Stimulated activated CD8-positive, alpha-beta memory T cell treated with anti-CD3 and anti-CD28 coated beads, Interleukin-7, amount 100 ng/mL, for 1 hour (primary cell): ENCODE measurements at places on chromosomes 12 and 14.

DNA sequence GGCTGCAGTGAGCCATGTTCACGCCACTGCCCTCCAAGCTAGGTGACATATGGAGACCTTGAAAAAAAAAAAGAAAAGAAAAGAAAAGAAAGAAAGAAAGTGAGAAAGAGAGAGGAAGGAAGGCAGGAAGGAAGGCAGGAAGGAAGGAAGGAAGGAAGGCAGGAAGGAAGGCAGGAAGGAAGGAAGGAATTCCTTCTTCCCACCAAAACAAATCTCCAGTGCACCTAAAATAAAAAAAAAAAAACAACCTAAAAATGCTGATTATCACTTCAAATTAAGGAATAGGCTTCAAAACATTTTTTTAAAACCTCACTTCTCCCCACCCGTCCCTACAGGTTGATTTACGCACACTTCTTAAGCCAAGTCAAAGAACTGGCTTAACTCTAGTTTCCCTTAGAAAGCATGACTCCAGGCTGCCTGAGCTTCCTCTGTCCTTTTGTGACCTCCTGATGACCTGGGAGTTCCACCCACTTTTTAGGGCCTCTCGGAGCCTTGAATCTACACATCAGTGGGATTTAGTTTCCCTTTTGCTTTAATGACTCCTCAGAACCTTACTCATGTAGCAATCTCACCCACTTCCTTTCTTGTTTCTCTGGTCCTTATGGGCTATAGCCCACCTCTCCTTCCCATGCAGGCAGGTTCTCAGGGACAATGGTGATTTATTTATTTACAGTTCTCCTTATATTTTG, 18.6 kb downstream of the DUSP6 start:
- no peak for DNase-seq

- no peak for DNase-seq
These were observed 68.7 kb downstream of the EID3 start for GRCh38 chr12:104372061-104372720.

DNA sequence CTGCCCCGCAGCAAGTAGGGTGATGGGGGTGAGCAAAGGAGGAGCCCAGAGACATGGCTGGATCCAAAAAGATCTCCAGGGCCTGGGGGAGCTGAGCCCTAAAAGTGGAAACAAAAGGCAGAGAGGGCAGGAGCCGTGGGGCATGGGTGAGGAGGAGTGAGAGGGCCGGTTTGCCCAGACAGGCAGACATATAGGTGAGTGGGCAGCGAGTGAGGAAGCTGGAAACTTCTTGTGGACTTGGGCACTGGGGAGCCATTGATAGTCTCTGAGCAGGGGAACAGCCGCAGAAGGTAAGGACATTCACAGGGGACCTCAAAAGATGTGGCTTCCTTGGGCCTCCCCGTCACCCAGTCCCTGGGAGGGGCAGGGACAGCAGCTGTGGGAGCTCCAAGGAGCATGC, 16.8 kb upstream of the TMEM119 start:
- DNase-seq = no peak

DNA sequence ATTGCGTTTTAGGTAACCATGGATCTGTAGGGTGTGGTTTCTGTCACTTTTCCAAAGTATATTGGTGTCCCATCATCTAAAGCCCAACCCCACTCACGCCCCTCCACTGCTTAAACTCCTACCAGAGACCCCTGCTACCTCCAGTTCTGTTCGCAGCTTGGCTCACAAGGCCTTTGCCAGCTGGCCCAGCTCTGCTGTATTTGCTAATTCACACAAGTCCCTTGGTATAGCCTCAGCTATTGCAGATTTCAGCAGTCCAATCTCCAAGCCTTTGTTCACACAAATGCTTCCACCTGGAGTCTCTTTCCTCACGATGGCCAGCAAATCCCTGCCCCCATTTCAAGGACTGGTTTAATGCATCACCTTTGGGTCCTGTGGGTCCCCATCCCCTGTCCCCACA, 24.2 kb downstream of the ISCA2 start:
- DNase-seq = no peak

- DNase-seq = no peak
These were observed 150.1 kb downstream of the CAPZA3 start for GRCh38 chr12:18888047-18888446.

- no peak for DNase-seq
These were observed 7.3 kb downstream of the C1RL start for GRCh38 chr12:7101694-7102131.

DNA sequence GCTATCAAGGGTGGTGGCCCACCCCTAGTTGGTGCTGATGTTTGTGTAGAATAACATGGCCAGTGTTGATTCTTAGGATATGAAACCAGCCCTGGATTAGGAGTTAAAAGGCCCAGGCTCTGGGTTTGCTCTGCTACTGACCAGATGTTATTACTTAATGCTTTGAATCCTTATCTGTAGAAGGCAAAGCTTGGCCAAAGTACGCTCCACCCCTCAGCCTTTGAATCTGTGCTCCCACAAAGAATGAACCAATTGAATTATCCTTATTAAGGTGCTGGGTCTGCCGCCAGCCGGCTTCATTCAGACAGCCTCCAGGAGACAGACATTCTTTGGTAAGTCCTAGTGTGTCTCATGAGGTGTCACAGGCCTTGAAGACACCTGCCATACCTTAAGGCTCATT, 41.8 kb downstream of the AKAP3 start:
- DNase-seq = no peak

DNA sequence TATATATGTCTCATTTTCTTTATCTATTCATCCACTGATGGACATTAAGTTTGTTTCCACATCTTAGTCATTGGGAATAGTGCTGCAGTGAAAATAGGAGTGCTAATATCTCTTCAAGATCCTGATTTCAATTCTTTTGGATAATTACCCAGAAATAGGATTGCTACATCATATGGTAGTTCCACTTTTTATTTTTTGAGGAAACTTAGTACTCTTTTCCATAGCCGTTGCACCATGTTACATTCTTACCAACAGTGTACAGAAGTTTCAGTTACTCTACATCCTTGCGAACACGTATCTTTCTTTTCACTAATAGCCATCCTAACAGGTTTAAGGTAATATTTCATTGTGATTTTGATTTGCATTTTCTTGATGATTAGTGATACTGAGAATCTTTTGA, 29.8 kb downstream of the TESPA1 start:
- DNase-seq = no peak

- DNase-seq = no peak
These were observed 34.9 kb downstream of the PALS1 start for GRCh38 chr14:67276131-67276530.

GRCh38 chr14:75402867-75403413, 24.9 kb upstream of the JDP2 start:
- DNase-seq = no peak

- no peak for DNase-seq
These were observed 80.0 kb downstream of the BTG1 start for GRCh38 chr12:92065639-92066038.

- no peak for DNase-seq
These were observed 22.7 kb downstream of the SNRPF start for GRCh38 chr12:95881331-95881955.

DNA sequence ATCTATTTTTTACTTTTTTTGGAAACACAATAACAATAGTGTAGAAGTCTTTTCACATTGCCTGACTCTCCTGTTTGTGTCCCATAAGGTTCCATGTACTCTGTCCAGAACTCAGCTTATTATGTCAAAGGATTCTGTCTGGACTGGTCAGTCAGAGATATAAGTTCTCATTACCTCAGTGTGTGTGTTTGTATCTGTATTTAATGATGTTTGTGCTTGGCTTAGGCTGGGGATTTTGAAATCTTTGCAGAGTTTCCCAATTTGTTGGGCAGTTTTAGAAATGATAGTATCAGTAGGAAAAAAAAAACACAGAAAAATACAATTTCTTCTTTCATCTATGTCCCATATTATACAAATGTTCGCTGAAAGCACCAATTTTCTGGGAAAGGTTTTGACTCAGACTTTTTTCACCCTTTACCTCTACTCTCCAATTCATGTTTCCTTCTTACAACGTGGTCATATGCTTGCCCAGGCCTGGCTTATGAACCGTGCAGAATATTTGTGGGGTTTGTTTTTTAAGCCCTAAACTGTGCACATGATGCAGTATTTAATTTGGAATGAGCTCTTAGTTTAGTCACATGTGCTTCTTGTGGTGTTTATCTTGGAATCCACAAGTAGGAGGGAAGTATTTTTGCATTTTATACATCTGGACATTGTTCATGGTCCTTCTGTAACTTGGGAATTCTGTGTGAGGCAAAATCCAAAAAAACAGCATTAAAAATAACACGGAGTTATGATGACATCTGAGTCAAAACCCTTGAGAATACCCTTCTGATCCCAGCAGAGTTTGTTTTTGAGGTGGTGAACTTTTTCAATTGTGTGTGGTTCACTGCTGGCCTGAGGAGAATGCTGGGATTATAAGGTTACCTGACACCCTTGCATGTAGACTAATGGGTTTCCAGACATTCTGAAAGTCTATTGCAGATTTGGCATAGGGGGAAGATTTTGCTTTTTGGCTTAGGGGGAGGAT, 121.2 kb downstream of the RAD51B start:
- DNase-seq = no peak

DNA sequence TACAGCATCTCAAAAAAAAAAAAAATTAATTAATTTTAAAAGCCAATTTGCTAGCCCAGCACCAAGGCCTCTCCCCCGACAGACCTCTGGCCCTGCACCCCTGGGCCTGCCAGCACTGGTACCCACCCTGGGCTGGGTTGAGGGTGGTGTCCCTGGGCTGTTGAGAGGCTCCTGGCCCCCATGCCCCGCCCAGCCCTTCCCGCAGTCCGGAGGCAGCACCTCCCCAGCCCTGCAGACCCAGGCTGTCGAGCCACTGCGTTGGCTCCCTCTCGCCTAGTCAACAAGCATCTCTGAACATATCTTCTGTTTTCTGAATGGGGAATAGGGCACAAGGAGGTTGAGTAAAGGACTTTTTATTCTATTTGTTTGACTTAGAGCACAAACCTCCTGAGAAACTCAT, 87.1 kb downstream of the FBXL14 start:
- no peak for DNase-seq

GRCh38 chr12:106348411-106348810, 9.1 kb upstream of the POLR3B start:
- no peak for DNase-seq

DNA sequence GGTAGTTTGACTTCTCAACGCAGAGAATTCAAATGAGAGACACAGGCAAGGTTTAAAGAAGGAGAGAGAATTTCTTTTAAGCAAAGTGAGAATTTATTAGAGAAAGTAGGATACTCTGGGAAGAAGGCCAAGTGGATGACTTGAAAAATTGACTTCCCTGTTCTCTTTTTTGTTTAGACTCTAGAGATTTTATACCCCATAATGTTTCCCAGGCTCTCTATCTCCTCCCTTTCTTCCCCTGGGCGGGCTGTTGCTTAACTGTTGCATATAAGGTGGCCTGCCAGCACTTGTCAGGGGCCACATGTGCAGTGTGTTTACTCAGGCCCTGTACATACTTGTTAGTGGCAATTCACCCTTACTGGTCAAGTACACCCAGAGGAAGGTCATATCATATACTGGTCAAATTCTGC, 403.7 kb downstream of the SLC6A15 start:
- no peak for DNase-seq

DNA sequence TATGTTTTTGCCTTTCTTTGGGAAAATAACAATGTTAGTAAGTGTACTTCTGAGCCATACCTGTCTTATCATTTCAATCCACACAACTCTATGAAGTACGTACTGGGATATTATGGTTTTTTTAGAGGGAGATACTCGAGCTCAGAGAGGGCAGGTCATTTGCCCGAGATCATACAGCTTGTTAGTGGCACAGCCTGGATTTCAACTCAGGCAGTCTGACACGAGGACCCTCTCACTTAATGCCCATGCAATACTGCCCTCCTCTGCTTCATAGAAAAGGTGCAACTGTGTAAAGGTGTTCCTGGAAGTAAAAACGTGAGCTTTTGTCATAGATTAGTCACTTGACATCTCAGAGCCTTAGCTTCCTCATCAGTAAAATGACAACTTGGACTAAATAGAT, 128.0 kb downstream of the NDUFA12 start:
- DNase-seq = no peak
